ENCODE measurements at places on chromosomes 2 and 18.

- no peak overlapping the region for H3K27ac ChIP-seq
- H3K36me3 ChIP-seq = no peaks in the 10 kb centered on the region
- H3K4me1 ChIP-seq = no peaks in the 10 kb centered on the region
Observed at GRCh38 chr2:119744335-119744939, 15.3 kb upstream of the PTPN4 start.

DNA sequence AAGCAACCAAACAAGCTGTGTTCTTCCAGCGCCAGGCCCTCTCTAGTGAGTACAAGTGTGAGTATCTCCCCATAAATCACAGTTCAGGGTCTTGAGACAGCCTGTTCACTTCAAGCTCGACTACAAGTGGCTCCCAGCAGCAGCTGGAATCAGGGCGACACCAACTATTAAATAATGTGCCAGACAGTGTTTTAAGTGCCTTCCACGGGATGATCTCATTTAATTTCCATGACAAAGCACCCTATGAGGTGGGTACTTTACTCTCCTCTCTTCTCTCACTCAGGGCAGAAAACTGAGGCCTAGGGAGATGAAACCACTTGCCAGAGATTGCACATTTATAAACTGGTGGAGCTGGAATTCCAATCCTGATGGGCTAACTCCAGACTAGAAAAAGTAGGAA, 2.6 kb upstream of the FAM136A start:
- H3K27me3 ChIP-seq = peaks cover 10% of the 10 kb centered on the region
- no peak for DNase-seq
- H3K4me3 ChIP-seq = no peak overlapping the region
- peaks cover 6% of the 10 kb centered on the region for H3K36me3 ChIP-seq
- H3K4me1 ChIP-seq = peaks cover 19% of the 10 kb centered on the region

DNA sequence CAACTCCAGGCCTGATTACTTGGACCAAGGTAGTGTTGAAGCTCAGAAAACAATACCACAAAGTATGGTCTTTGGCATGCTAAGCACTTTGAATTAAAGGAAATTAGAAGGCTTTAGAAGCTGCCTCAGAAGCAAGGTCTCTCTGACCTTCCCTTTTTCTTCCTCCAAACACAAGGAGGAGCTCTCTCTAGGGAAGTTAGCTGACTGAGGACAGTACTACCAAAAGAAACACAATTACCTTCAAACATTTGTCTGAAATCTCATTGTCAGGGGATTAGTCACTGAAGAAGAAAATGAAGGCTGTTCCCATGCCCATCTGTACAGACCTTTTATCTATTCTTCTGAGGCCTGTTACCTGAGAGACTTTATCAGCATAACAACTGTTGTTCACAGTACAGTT, 279.3 kb downstream of the CDH20 start:
- no peak overlapping the region for H3K27ac ChIP-seq
- H3K36me3 ChIP-seq = no peaks in the 10 kb centered on the region
- no peak for DNase-seq
- no peak overlapping the region for H3K4me3 ChIP-seq
- H3K27me3 ChIP-seq = peaks cover 15% of the 10 kb centered on the region

GRCh38 chr2:2703762-2704427, 372.8 kb upstream of the MYT1L start:
- H3K4me3 ChIP-seq = no peak overlapping the region
- peaks cover 2% of the 10 kb centered on the region for H3K27me3 ChIP-seq
- no peaks in the 10 kb centered on the region for H3K4me1 ChIP-seq
- no peak for DNase-seq

- H3K36me3 ChIP-seq = no peaks in the 10 kb centered on the region
- no peak overlapping the region for H3K4me3 ChIP-seq
- no peaks in the 10 kb centered on the region for H3K4me1 ChIP-seq
- H3K27ac ChIP-seq = no peak overlapping the region
Observed at GRCh38 chr2:11411768-11412448, 54.1 kb downstream of the E2F6 start.

DNA sequence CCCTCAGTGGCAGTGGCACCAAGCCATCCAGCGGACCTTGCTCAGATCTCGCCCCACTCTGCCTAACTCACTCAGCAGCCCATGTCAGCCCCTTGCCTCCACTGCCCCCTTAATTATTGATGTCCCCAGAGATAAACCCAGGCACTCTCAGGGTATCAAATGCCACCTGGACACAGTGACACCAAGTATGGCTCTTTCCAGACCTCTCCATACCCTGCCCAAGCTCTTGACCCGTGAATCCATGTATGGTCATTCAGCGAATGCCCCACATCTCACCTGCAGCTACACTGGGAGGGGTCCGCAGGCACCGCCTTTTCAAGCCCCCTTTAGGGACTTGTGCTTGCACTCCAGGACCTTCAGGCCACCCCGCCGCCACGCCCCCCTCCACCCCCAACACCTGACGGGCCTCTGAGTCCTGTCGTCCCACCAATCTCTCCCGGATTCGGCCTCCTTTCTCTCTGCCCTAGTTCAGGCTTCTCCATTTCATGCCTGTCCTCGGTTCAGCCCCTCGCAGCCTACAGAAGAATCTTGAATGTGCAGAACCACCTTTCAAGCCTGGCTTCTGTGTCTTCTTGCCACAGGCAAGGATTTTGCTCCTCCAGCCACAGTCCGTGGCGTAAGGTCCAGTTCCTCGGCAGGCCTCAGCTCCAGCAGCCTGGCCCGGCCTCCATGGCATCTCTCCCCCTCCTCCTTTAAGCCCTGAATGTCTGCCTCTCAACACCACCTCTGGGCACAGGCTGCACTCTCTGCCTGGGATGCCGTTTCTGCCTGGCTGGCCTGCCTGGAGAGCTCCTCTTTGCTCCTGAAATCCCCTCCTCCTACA, 54.1 kb upstream of the ODC1 start:
- no peaks in the 10 kb centered on the region for H3K36me3 ChIP-seq
- H3K4me1 ChIP-seq = no peaks in the 10 kb centered on the region
- peaks cover 3% of the 10 kb centered on the region for H3K27me3 ChIP-seq
- no peak for DNase-seq
